ENCODE measurements at places on chromosomes 11 and 22. TPM values are rescaled to one million over a fixed set of nuclear protein-coding genes. Genes with fewer than 3 reads are reported as not detected.

Gene OR5A1
- not detected for total RNA-seq

Gene DNAJB7
- total RNA-seq = not detected

Gene PATE2
- total RNA-seq = not detected

Gene CXCR5
- total RNA-seq = not detected

Gene OR8G5
- total RNA-seq = not detected

Gene GAS2
- 2.4 TPM for total RNA-seq

Gene BEST1
- 1.5 TPM for total RNA-seq

Gene RASL10A
- total RNA-seq = not detected

Gene STK33
- 0.43 TPM for total RNA-seq

Gene GSTT2B
- total RNA-seq = 16.9 TPM

Gene CABP4
- total RNA-seq = not detected

Gene FUT4
- total RNA-seq = 5.1 TPM

Gene OR5D18
- not detected for total RNA-seq

Gene BBOX1
- total RNA-seq = not detected

Gene TIGD3
- total RNA-seq = not detected

Gene FCHSD2
- total RNA-seq = 7.1 TPM

Gene OR52E8
- not detected for total RNA-seq

Gene ZNF70
- 3.2 TPM for total RNA-seq

Gene DAGLA
- 1.9 TPM for total RNA-seq

Gene PTS
- total RNA-seq = 23.2 TPM

Gene MPZL2
- not detected for total RNA-seq

Gene OR4C16
- total RNA-seq = not detected

Gene SOX6
- 0.47 TPM for total RNA-seq

Gene CCDC157
- 3.2 TPM for total RNA-seq

Gene BTBD18
- total RNA-seq = not detected

Gene SPON1
- 59.4 TPM for total RNA-seq
